Brain (organoid and tissue), 16 donors: ENCODE measurements at places on chromosomes 5 and 9.

- no peak for DNase-seq
Observed at GRCh38 chr5:78627175-78627574, 21.4 kb downstream of the LHFPL2 start.

DNA sequence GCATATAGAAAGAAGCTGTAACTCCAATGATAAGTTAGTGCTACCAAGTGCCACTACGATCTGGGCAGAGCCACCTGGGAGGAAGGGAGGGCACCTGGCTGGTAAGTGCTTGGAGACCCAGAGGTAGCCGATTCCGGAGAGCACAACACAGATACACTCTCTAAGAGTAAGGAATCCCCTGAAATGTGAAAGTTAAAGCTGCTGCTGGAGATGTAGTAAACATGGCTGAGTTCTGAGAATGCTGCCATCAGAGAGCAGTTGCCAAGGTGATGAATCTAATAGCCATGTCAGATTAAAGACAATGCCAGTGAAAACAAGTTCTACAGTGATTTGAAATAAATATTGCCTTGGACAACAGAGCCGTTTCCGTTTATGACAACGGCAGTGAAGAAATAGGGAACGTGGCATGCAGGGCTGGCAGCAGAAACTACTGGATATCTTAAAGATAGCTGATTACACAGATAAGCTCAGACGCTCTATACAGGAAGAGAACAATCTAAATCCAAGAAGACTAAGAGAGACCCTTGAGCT, 561.2 kb upstream of the C9orf72 start:
- peak; percentile 29 for DNase-seq

DNA sequence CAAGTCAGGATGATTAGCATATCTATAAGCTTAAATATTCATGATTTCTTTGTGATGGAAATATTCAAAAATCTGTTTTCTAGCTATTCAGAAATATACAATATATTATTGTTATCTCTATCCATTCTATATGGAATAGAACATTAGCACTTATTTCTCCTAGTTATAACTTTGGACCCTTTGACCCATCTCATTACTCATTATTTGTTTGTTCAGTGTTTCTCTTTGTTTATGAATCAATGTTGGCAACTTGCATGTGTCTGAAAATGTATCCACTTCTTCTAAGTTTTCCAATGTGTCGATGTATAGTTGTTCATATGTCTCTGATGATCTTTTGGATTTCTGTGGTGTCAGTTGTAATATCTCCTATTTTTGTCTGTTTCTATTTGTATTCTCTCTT, 1059.3 kb downstream of the CDH9 start:
- no peak for DNase-seq

DNA sequence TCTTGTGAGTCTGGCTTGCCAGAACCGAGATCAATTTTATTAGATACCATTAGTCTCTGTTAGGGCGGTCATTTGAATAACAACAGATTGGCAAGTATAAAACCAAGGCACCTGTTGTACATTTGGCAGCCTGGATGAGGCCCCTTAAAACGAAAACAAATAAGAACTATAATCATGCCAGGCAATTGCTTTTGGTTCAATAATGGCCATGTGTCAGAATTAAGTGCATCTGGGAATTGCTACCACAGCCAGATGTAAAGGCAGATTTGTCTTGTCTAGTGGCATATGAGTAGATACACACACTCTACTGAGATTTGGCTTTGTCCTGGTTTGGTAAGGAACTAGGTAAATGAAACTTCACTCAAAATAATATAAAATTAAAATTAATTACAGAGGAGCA, 1046.2 kb upstream of the DMAC1 start:
- no peak for DNase-seq

- DNase-seq = no peak
Observed at GRCh38 chr9:134617246-134617645, 24.4 kb upstream of the COL5A1 start.

GRCh38 chr5:159041444-159042198, 58.1 kb downstream of the EBF1 start:
- no peak for DNase-seq

GRCh38 chr5:171615705-171616640, 169.6 kb upstream of the SMIM23 start:
- DNase-seq = no peak

DNA sequence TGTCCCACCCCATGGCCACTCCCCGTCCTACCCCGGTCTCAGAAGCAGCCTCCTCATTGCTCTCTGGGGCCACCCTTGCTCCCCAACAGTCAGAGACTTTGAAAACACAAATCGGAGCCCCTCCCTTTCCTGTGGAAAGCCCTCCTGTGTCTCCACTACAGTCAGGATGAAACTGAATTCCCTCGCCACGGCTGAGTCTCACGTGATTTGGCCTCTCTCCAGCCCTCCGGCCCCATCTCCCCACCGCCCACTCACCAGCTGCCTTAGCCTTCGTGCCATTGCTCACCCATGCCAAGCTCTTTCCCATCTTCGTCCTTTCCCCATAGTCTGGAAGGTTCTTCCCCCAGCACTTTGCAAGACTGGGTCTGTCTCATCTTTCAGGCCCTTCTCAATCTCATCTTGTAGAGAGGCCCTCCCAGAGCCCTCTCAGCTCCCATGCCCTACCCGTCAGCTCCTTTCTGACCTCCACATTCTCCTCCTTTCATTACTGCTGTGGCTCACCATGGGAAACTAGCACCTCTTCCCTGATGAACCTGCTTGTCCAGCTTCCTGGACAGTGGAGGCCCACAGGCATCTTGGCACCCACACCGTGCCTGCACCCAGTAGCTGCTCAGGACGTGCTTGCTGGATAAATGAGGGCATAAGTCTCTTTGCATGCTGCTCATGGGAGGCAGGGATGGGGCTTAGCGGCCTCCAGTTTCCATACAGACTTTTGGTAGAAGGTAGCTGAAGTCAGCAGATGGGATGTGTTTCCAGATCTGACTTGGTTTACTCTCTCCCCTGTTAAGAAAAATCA, 126.4 kb upstream of the COL5A1 start:
- no peak for DNase-seq
